ENCODE measurements at places on chromosomes 16 and 17. TPM values are rescaled to one million over a fixed set of nuclear protein-coding genes. Genes with fewer than 3 reads are reported as not detected.

TBC1D3E gene
- total RNA-seq: not detected

NOS2 gene
- total RNA-seq: 19.0 TPM

SLC5A11 gene
- total RNA-seq: 0.95 TPM

POLDIP2 gene
- 265 TPM for total RNA-seq

DNA sequence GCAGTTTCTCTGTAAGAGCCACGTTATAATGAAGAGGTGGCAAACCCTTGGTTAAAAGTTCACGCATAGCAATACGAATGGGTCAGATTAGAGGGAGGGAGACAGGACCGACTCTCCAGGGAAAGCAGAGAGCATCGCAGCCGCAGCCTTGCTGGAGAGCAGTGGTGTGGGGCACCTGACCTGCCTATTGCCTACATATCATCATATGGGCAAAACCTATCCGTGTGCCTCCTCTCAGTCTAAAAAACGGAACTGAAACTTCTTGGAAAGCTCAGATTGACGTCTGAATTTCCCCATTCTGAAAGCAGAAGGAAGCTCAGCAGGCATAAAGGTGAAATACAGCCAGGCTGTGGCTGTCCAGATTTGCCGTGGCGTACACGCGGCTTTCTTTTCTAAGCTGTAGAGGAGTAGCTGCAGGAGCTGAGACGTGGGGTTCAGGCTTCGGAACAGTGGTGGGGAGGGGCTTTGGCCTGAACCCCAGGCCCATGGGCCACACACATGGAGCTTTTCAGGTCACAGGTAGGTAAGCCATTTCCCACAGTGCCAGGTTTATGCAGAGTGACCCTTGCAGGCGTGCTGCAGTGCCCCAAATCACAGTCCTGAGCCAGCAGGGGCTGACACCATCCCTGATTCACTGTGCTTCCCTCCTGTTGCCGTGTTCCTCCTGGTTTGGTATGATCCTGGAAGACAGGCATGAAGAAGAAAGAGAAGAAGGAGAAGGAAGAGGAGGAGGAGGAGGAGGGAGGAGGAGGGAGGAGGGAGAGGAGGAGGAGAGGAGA lies 41.6 kb upstream of the TNRC6C start:
- no peak for DNase-seq

DNA sequence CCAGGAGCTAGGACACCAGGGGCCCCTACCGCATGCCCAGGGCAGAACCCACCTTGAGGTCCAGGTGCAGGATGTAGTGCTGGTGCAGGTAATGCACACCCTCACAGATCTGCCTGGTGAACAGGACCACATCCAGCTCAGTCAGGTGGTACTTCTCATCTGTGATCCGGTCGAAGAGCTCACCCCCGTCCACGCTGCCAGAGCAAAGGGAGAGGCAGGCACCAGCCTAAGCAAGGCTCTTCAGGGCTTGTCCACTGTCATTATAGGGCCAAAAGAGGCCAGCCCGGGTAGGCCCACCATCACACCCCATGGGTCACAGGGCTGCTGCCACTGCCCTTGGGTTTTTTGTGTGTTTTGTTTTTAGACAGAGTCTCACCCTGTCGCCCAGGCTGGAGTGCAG lies 21.0 kb downstream of the MYLK3 start:
- no peak for DNase-seq

GRCh38 chr17:17514993-17515933 lies 19.1 kb upstream of the RASD1 start:
- no peak for DNase-seq

- no peak for DNase-seq
Measured at GRCh38 chr16:57563761-57564160, 21.3 kb downstream of the ADGRG5 start.

DNA sequence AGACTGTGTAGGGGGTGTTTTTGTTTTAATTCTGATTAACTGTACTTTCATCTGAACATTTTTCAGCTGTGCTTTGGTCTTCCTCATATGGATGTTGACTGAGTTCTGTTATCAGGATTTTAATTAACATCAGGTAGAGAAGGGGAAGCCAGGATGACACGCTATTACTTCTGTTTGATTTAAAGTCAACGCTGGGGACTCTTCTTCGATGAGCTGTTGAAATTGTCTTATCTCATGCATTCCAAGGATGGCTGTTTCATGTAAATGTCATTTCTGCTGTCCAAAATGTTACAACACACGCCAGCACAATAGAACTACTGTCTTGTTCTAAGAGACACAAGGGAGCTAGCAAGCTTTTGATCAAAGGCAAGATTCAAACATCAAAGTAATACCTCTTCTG lies 263.3 kb upstream of the CDH5 start:
- peak; percentile 54 for DNase-seq

All from Caco-2 (cell line).